Renal pelvis (tissue), 12 donors: ENCODE measurements at places on chromosomes 11 and 22.

- no peak for DNase-seq
Observed at GRCh38 chr11:34160791-34161190, 55.4 kb downstream of the NAT10 start.

DNA sequence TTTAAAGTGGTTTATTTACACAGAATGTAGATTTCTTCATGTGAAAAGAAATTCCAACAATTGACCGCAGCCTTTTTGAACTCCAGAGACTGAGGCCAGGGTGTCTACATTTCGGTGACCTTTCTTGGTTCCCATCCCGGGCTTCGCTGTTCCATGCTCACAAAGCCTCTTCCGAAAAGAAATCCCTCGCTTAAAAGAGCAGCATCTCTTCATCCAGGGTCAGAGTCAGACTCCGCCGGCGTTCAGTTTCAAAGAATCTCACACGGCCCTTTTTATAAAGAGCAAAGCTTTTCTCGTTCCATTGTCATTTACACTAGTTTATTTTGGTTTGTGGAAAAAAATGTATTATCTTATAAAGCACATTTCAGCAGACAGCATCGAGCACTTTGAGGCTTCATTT, 530.6 kb upstream of the B3GAT1 start:
- DNase-seq = no peak

- no peak for DNase-seq
Observed at GRCh38 chr22:22673628-22674027, 29.2 kb downstream of the GGTLC2 start.

DNA sequence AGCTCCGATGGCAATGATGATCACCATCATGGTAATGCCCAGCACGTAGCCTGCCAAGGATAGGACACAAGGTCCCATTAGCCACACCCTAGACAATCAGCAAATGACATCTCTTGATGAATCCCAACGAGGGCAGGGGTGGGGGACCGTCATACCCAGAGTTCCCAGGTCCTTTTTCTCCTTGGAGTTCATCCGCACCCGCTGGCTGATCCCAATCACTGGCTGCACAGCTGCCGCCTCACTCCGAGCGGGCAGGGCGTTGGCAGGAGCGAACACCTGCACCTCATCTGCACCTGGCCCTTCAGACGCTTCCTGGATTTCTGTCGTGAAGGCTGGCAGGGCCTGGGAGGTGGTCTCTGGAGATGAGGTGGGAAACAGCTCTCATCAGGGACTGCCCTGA, 2.9 kb downstream of the PIK3IP1 start:
- DNase-seq = no peak

- peak; percentile 19 for DNase-seq
Observed at GRCh38 chr11:73126804-73127480, 15.2 kb downstream of the FCHSD2 start.

- DNase-seq = no peak
Observed at GRCh38 chr11:128273736-128274135, 313.6 kb downstream of the ETS1 start.

DNA sequence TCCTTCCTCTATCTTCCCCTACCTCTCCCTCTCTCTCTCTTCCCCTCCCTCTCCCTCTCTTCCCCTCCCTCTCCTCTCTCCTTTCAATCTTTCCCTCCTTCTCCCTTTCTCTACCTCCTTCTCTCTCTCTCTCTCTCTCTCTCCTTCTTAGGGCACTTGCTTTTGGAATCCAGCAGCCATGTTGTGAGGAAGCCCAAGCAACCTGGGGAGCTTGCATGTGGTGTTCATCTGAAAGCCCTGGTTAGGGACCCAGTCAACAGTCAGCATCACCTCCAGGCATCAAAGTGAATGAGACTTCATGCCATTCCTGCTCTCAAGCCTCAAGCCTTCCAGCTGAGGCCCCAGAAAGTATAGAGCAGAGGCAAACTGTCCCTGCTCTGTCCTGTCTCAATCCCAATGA, 65.6 kb upstream of the SHISAL1 start:
- no peak for DNase-seq

GRCh38 chr11:17287058-17287457, 10.5 kb downstream of the NUCB2 start:
- DNase-seq = no peak

- DNase-seq = no peak
Observed at GRCh38 chr11:128629516-128630106, 42.3 kb upstream of the ETS1 start.

- no peak for DNase-seq
Observed at GRCh38 chr11:103024086-103024485, 67.9 kb downstream of the DCUN1D5 start.

DNA sequence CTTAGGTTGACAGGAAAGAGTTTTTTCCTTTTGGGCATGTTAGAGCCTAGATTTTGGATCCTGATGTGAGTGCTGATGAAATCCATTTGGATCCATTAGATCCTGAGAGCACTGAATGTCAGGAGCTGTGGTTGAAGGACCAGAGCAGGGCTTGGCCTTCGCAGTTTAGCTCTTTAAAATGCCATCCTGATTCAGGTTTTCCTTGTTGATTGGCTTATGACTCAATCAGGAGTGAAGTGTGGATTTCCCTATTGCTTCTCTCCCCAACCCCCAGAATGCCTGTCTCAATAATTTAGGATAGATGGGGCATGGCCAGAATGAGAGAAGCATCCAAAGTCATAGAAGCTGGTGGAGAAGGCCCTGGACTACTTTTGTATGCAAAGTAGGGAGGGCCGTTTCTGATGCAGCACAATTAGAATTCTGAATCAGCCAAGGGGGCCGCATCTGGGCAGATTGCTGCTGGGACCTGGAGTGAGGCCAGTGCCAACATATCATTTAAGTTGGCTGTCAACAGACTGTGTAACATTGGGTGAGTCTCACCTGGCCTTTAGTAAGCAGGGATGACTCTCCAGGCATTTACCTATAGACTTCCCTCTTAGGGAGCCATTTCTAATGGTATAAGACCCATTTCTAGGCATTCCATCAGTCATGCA, 80.5 kb downstream of the TEAD1 start:
- DNase-seq = no peak

DNA sequence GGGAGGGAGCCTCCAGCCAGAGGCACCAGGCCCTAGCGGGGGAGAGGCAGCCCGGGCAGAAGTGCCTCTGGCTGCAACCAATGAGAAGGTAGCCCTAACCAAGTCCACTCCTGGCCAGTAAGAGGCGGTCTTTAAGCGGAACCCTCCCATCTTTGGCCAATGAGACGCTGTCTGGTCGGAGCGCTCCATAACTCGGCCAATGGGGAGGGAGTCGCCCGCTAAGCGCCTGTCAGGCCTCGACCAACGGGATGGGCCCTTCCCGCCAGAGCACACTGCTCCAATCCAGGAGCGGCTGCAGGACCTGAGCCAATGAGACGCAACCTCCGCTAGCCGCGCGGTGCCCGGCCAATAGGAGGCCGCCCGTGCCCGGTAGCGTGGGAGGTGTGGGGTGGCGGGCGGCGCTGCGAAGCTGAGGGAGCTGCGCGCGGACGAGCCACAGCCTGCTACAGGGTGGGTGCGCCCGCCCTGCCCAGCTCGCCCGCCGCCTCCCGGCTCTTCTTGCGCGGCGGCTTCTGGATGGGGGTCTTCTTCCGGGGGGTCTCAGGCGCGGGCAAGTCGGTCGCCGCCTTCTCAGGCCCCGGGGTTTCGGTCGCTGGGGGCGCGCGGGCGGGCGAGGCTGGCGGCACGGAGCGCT, 12.6 kb downstream of the SCARF2 start:
- peak; percentile 64 for DNase-seq

- no peak for DNase-seq
Observed at GRCh38 chr11:104700609-104701008, 197.7 kb downstream of the CASP12 start.

DNA sequence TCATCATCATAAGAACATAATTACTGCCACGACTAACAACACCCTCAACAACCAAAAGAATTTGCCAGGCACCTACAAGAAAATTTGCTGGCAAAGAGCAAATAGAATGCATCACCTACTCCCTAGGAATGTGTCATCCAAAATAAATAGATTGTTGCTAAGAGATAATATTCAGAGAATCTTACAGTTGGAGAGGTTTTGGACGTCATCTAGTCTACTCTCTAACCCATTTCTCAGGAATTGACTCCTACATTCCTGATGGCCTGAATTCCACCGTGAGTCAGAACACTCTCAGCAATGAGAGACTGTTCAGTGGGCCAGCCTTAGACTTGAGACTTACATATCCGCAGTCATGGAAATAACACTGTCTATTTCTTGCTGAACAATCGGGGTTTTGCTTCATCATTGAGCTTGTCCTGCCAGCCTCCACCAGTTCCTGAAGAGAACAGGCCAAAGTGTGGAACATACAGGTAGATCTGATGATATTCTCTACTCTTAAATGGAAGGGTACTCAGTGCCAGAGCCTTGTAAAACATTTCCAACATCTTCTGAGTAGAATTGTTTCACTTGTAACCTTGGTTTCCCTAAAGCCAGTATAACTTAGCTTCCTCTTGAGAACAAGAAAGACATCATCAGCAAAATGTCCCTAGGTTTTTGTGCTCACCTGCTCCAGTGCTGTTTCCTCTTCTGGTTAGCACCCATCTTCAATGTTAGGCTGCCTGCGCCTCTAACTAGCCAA, 8.3 kb downstream of the KIRREL3 start:
- no peak for DNase-seq
